ENCODE measurements at places on chromosomes 4 and X.
A peak's percentile ranks its signal among the peaks of the same experiment; 100 is the strongest.

DNA sequence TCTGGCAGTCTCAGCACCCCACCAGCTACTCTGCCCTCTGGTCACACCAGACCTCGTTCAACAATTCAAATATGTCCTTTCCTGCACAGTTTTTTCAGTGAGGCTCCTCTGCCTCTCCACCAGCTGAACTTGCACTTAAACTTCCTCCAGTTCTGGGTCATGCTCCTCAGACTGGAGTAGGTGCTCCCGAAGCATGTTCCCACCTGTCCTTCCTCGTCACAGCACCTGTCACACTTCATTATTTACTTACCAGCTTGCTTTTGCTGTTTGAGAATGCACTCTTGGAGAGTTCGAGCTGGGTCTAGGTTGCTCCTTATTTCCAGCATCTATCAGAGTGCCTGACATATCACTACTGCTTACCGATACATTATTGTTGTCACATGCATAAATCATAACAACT, 144.8 kb upstream of the TTC29 start:
- no peak for DNase-seq

- no peak for DNase-seq
Measured at GRCh38 chrX:117910216-117910615, 206.4 kb downstream of the KLHL13 start.

DNA sequence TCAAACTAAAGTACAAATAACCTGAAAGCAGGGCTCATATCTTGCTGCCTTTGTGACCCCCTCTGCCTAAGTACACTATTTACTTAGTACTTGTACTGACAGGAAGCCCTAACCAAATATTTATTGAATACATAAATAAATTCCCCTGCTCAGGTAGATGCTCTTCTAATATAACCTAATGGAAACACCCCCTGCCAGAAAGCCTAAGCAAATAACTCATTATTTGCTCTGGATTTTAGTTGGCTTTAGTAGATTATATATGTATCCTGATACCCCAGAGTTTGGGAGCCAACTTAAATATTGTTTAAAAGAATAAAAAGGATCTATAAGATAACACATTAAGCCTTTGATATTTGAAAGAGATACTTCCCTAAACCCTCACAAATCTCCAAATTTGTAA, 318.2 kb downstream of the PPP1R2C start:
- no peak for DNase-seq

DNA sequence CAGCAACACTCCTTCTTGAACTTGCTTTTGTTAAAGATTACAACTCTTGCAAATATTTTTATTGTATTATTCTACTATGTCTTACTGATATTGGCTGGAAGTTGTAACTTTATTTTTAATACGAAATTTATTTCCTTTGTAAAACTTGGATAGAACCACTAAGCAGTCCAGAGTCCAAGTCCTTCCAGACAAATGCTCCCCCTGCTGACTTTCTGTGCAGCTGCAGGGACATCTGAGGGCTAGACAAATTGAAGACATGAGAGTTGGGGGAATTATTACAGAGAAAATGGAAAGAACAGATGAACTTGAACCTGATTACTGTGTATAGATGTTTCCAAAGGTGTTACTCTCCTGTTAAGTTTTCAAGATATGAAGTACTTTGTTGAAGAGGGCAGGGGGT, 238.8 kb downstream of the GRIA3 start:
- DNase-seq, result peak; percentile 0

- DNase-seq, result no peak
Measured at GRCh38 chrX:104335756-104336155, 81.0 kb upstream of the ESX1 start.

- DNase-seq, result no peak
Measured at GRCh38 chrX:120773801-120774200, 101.9 kb downstream of the CT47B1 start.

- DNase-seq, result no peak
Measured at GRCh38 chr4:110950731-110951130, 327.9 kb upstream of the PITX2 start.

GRCh38 chr4:109067508-109068235, 234.8 kb downstream of the COL25A1 start:
- no peak for DNase-seq

GRCh38 chr4:188078116-188078515, 31.3 kb downstream of the TRIML2 start:
- no peak for DNase-seq

DNA sequence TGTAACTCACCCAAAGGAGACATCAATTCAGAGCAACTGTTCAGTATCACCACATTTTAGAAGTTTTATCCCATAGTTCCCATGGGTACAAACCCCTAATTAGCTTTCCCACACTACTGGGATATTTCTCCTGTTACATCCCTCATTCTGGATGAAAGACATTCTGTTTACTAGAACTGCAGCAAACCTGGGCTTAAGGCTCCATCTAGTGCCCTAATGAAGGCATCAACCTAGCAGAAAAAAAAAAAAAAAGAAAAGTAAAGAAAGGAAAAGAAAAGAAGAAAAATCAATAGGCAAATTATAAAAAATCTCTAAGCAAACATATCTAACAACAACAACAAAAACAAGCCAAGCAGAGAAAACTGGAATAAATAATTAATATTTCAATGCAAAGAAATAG, 133.7 kb upstream of the CPXCR1 start:
- no peak for DNase-seq

DNA sequence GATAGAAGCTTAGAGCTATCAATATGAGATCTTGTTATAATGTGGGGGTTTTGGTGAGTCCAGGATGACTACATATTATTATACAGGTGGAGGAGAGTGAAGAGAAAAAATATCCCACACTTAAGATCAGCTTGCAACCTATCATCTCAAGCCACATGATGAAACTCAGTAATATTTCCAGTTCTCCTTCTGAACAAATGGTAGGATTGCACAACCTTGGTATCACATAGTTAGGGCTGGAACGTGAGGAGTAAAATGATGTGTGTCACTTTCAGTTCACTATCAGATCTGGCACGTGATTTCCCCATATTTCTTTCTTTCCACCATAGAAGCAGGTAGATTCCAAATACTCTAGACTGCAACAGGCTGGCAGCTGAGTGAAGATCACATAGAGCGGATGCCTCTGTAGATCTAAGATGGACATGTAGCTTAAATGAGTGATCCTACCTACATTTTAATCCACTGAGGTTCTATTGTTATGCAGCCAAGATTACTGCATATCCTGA, 150.6 kb upstream of the ANKRD50 start:
- DNase-seq, result no peak

GRCh38 chr4:90648311-90648710, 521.1 kb downstream of the CCSER1 start:
- DNase-seq, result no peak

GRCh38 chr4:98794565-98795205, 134.2 kb downstream of the EIF4E start:
- DNase-seq, result peak; percentile 21

- no peak for DNase-seq
Measured at GRCh38 chr4:111215755-111216154, 592.9 kb upstream of the PITX2 start.

DNA sequence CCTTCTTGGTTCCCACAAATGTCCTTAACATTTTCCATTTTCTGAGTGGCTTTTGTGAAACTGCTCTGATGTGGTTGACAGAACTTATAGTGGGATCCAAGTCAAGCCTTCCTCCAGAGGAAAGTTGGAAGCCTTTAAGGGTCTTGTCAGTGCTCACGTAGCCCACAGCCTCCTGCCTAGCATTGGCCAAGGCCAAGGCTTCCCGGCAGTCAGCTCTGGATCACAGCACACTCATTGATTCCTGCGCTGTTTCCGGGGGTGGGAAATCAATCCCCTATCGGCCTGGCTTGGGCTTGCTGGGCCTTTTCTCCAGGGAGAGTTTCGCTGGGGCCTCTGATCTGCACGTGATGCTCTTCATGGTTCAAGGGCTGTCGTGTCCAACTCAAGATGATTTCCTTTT, 76.1 kb downstream of the SLC9A6 start:
- DNase-seq, result no peak

- DNase-seq, result no peak
Measured at GRCh38 chrX:12360986-12361598, 222.8 kb downstream of the FRMPD4 start.

DNA sequence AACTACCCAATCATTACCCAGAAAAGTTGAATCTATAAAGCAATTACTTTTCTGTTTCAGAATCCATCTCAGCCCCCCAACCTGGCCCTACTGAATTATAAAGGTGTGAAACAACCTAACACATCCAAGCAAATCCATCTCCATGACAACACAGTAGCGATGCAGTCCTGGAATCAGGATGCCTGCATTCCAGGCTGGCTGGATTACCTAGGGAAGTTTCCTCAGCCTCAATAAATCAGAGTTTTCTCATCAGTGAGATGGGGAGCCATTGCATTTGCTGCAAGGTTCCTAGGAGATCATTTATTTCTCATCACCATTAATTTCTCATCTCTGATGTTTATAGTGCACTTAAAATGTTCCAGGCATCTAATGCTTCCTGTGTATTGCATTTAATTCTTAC, 46.0 kb downstream of the LNX1 start:
- no peak for DNase-seq

GRCh38 chr4:146654687-146655520, 16.2 kb downstream of the POU4F2 start:
- DNase-seq, result no peak

GRCh38 chr4:67725981-67726380, 25.0 kb upstream of the UBA6 start:
- DNase-seq, result no peak

- no peak for DNase-seq
Measured at GRCh38 chrX:14897042-14897441, 23.8 kb downstream of the MOSPD2 start.

GRCh38 chr4:182716192-182716591, 201.0 kb downstream of the DCTD start:
- DNase-seq, result no peak

DNA sequence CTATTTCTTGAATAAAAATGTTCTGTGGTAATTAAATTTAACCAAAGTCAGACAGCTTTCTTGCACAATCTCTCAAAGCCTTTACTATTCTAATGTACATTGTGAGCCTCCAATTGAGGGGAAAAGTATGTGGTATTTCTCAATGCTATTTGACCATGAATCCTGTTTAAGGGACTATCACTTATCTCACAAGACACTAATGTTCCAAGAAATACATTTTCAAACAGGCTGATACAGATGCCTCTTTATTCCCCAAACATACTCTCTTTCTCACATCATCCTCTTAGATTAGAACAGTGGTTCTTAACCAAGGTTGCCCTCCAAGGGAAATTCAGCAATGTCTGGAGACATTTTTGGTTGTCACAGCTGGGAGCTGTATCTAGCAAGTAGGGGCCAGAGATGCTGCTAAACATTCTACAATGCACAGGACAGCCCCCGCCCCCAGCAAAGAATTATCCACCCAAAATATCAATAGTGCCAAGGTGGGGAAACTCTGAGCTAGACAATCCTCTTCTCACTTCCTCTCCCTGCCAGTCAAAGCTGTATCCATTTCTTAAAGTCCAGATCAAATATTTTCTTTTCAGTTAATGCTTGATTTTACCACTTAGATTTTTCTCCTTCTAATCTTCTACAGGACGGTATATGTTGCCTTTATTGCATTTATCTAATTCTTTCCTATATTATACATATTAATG, 129.2 kb upstream of the TRIM2 start:
- no peak for DNase-seq

GRCh38 chr4:156336511-156336910, 382.8 kb upstream of the CTSO start:
- no peak for DNase-seq

All from activated CD4-positive, alpha-beta T cell treated with anti-CD3 and anti-CD28 coated beads, Interleukin-2, Interleukin-4, amounts not matched to agents 100 ng/mL and 50 ng/mL, durations not matched to agents 16 hours and 8 hours (primary cell).